ENCODE measurements at places on chromosomes 13 and 19. TPM values are rescaled to one million over a fixed set of nuclear protein-coding genes. Genes with fewer than 3 reads are reported as not detected.

DNA sequence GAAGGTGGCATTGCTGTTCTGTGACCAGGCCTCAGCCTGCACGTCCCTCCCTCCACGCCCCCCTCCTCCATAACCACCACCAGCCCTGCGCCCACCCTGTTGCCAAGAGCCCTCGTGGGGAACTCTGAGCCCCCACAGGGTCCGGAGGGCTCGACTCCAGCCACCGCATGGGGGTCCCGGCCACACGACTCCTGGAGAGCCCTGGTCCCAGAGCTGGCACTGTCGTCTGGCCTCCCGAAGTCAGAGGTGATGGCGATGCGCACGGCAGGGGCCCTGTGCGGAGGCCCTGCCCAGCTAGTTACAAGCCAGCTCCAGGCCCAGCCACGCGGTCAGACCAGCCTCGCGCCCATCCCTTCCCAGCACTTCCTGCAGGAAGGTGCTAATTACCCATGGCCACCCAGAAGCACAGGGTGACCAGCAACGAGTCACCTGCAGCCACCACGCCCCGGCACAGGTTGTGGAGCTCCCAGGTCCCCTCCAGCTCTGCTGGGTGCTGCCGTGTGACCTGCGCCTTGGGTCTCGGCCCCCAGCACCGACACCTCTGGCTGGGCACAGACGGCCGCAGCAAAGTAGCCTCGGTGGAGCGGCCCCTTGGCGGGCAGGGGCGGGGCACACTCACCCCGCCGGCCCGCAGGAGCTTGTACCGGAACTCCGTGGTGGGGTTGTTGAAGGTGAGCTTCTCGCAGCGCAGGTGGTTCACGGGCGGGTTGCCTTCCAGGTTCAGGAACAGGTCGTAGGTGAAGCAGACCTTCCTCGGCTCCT is 49.6 kb downstream of the MLLT1 start:
- DNase-seq, result no peak

DNA sequence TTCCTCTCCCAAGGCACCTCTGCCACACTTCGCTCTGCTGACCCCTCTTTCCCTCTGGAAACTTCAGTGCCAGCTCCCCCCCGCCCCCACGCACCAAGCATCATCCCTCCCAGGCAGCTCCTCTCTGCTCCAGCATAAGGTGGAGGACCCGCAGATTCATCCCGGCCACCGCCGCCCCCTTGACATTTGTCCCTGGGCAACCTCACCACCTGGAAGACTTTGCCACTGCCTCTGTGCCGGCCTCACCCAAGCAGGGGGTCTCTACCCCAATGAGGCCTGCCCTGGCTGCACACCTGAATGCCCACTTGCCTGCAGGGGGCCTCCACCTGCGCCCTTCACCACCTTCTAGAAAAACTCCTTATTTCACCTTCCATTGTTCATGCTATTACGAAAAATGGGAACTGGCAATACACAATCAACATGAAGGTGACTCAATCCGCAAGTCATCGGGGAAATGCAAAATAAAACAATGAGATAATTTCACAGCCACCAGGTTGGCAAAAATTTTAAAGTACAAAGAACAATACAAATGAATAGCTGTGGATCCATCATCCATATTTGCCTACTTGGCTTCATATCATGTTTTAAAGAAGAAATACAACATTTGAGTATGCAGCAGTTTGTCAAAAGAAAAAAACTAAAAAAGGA is 21.9 kb downstream of the CCNE1 start:
- DNase-seq, result no peak

GRCh38 chr13:102275969-102276368 is 125.9 kb downstream of the FGF14 start:
- DNase-seq, result no peak

Gene IGSF23
- not detected for total RNA-seq

DNA sequence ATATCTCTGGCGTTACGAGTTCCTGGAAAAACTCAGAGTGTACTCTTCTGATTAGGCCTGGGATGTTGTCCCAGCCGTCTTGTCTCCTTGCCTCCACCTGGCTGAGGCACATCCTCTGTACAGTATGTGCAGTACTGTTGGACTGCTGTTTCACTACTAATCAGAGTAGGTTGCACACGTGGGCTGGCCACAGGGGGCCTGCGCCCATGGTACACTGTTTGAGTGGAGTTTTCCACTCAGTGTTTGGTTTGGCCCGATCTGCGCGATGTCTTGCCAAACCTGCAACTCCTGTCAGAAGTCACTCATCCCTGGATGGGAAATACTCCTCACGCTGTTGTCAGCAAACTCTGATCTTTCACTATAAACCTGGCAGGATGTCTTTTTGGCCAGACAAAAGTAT is 189.6 kb upstream of the CSNK1A1L start:
- DNase-seq, result no peak

GRCh38 chr13:67351909-67352308 is 121.8 kb upstream of the PCDH9 start:
- DNase-seq, result no peak

- no peak for DNase-seq
Observed at GRCh38 chr13:21501686-21502085, 42.6 kb upstream of the ZDHHC20 start.

Gene LCP1
- 35.1 TPM for total RNA-seq

Gene BST2
- total RNA-seq, result 9.7 TPM

Gene ZNF835
- 9.1 TPM for total RNA-seq

DNA sequence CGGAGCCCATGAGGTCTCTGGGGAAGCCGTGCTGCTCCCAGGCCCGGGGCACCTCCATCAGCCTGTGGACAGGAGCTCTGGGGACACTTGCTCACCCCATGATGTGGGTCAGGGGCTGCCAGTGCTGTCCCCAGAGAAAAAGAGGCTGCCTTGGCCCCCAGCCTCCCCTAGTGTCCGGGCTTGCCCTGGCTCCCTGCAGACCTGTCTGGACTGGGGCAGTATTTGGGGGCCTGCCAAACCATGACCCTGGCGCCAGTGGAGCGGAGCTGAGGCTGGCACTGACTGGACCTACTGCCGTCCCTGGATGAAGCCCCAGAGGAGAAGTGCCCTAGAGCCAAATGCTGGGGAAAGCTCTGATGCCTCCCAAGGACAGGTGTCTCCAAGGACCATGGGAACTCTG is 30.4 kb downstream of the ELAVL1 start:
- DNase-seq, result peak; percentile 23

- peak; percentile 32 for DNase-seq
Observed at GRCh38 chr19:8116437-8117293, 32.7 kb downstream of the FBN3 start.

GRCh38 chr19:2251106-2252054 is 2.3 kb downstream of the AMH start:
- no peak for DNase-seq

Gene C19orf18
- 0.99 TPM for total RNA-seq

DNA sequence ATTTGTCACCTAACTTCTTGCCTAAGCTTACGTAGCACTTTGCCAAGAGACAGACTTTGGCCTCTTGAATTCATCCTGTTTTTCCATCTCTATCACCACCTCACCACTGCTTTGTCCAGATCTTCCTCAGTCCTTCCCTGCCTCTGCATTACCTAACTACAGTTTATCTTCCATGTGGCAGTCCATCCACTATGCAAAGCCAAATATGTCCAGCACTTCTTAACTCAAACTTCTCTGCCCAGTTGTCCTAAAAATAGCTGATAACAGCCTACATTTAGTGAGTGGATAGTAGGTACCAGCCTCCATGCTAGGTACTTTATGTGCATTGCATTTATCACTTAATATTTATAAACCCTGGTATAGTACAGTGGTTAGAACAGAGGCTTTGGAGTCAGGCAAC is 111.4 kb downstream of the ZAR1L start:
- no peak for DNase-seq

GRCh38 chr13:84413016-84413415 is 530.7 kb upstream of the SLITRK1 start:
- no peak for DNase-seq

GRCh38 chr19:55625004-55625326 is 599 bp upstream of the ZNF784 start:
- DNase-seq, result no peak

Gene LRP3
- total RNA-seq, result 6.2 TPM

- DNase-seq, result no peak
Observed at GRCh38 chr19:30512176-30513081, 140.2 kb downstream of the ZNF536 start.

GRCh38 chr13:36421447-36421846 is 10.8 kb upstream of the CCNA1 start:
- no peak for DNase-seq

DNA sequence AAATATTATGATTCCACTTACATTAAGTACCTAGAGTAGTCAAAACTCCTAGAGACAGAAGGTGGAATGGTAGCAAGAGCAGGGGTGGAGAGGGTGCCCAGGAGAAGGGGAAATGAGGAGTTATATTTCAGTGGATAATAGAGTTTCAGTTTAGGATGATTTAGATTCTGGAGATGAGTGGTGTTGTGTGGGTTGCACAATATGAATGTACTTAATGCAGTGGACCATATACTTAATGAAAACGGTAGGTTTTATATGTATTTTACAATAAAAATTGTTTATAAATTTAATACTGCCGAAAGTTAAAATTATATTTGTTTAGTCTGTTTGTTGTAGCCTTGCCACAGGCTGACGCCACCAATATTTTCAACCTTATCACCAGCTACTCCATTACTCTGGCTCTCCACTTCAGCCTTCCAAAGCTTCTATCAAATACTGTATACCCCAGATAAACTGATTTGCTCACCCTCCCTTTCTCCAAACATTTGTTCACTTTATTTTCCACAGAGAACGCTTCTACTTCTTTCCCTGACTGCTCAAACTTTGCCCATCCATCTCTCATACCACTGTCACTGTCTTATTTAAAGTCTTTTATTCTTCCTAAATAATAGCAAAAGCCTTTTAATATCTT is 1.4 kb upstream of the RBM26 start:
- DNase-seq, result no peak

Gene EDDM13
- not detected for total RNA-seq

Gene ZNF486
- total RNA-seq, result 3.0 TPM

Gene TMEM145
- 0.63 TPM for total RNA-seq

Gene IGFL1
- total RNA-seq, result not detected

GRCh38 chr13:29707876-29708543 is 112.5 kb upstream of the SLC7A1 start:
- peak; percentile 45 for DNase-seq

Gene PLA2G4C
- total RNA-seq, result 7.8 TPM

DNA sequence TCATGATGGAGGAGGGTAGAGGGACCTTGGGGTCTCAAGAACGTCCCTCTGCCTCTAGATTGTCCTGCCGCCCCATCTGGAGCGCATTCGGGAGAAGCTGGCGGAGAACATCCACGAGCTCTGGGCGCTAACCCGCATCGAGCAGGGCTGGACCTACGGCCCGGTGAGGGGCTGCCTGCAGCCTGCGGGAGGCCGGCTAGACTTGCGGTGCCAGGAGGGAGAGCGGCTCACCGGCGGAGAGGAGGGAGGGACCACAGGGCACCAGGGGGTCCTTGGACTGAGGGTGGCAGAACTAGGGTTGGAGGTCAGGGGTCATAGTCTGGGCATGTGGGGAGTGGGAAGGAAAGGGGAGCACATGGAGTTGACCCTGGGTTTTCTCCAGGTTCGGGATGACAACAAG is 29.9 kb downstream of the RYR1 start:
- DNase-seq, result no peak

Measured in mucosa of descending colon (tissue), 3 donors.